ENCODE measurements at places on chromosomes 13 and 19. TPM values are rescaled to one million over a fixed set of nuclear protein-coding genes. Genes with fewer than 3 reads are reported as not detected.

ZNF558 gene
- 8.5 TPM for total RNA-seq

FBXO46 gene
- total RNA-seq, result 14.5 TPM

ETFB gene
- total RNA-seq, result 530 TPM

GRCh38 chr13:46039411-46040182 lies 12.9 kb downstream of the ZC3H13 start:
- DNase-seq, result no peak

DNA sequence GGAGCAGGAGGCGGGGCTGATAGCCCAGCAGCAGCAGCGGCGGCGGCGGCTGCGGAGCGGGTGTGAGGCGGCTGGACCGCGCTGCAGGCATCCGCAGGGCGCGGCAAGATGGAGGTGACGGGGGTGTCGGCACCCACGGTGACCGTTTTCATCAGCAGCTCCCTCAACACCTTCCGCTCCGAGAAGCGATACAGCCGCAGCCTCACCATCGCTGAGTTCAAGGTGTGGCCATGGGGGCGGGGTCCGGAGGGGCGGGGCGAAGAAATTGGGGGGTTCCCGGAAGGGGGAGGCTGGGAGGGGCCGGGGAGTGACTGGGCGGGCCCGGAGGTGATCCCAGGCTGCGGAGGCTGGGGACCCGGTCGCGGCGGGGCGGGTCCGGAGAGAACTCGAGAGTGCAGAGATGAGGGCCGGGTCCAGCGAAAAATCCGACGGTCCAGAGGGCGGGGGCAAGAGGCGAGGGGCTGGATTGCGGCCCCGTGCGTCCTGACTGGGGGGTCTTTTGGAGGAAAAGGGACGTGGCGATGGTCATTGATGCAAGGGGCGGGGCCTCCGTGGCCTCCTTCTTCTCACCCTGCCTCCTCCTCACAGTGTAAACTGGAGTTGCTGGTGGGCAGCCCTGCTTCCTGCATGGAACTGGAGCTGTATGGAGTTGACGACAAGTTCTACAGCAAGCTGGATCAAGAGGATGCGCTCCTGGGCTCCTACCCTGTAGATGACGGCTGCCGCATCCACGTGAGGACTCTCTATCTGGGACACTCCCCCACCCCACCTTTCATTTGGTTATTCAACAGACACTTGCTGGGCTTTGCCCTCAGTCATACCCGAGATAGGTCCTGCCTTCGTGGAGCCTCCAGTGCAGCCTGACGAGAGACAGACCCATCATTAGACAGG lies at the start of gene TBCB:
TSS of gene TBCB (plus strand) at position 16 of the 891 bp plus-strand sequence. CDS start at position 109, 93 bp downstream.
- peak; percentile 89 for DNase-seq

- no peak for DNase-seq
Measured at GRCh38 chr19:35767288-35768081, 7.9 kb upstream of the ARHGAP33 start.

DNA sequence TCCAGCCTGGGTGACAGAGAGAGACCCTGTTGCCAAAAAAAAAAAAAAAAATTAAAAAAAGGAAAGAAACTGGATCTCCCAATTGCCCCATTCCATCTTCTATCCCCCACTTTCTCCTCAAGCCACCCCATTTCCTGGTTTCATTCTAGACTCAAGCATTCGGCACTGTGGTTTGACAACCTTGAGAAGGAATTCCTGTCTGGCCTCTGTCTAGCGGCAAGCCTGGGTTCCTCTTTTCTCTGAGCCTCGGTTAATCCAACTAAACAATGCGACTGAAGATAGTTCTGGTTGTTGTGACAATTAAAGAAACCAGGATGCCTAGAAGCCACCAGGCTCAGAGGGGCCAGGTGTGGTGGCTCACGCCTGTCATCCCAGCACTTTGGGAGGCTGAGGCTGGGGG lies 3.3 kb upstream of the C3 start:
- DNase-seq, result peak; percentile 22

- DNase-seq, result no peak
Measured at GRCh38 chr19:4556597-4557127, 2.8 kb downstream of the SEMA6B start.

GRCh38 chr19:28397306-28397705 lies 815.6 kb downstream of the UQCRFS1 start:
- no peak for DNase-seq

- no peak for DNase-seq
Measured at GRCh38 chr13:77740097-77740735, 42.7 kb downstream of the SLAIN1 start.

GRCh38 chr13:20495087-20496023 lies 30.3 kb downstream of the CRYL1 start:
- DNase-seq, result no peak

Measured in Right ventricle myocardium superior (tissue), 1 donor.